Activated B cell treated with CpG ODN at 0.5 μM for 24 hours (primary cell): ENCODE measurements at places on chromosomes 13 and 19. TPM values are rescaled to one million over a fixed set of nuclear protein-coding genes. Genes with fewer than 3 reads are reported as not detected.

GRCh38 chr19:49687566-49688316 is 1.7 kb upstream of the ADM5 start:
- no peak overlapping the region for H3K4me3 ChIP-seq
- peaks cover 25% of the 10 kb centered on the region for H3K4me1 ChIP-seq
- DNase-seq = no peak
- H3K27me3 ChIP-seq = peaks cover 16% of the 10 kb centered on the region

DNA sequence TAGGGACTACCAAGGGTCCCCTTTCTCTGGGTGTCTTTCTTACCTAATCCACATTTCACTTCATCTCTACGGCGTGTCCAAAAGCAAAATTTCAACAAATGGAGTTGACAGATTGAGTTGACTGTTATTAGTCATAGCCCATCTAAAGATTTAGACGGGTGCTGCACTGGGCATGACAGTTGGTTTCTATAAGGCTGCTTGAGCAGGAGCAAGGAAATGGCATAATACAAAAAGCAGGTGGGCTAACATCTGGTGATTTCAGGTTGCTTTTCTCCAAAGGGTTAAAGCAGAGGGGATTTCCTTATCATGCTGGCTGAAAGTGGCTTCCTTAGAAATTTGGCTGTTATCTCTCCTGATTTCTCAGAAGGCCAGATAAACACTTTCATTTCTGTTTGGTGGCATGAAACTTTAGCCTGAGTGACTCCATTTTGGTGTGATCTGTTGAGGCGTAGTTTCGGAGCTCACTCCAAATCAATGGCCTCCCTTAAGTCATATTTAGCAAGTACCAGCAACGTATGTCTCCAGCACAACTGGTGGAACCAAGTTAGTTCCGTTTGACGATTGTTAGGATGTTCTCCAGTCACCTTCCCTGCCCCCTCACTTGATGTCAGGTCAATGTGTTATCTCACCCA is 440.4 kb downstream of the FGF9 start:
- no peak for DNase-seq
- no peaks in the 10 kb centered on the region for H3K27me3 ChIP-seq
- H3K27ac ChIP-seq = no peak overlapping the region
- H3K4me3 ChIP-seq = no peak overlapping the region
- H3K4me1 ChIP-seq = peaks cover 46% of the 10 kb centered on the region

GRCh38 chr19:46698395-46699321 is 18.3 kb downstream of the PRKD2 start:
- H3K36me3 ChIP-seq = peaks cover 82% of the 10 kb centered on the region
- no peaks in the 10 kb centered on the region for H3K27me3 ChIP-seq
- no peak overlapping the region for H3K27ac ChIP-seq
- H3K4me1 ChIP-seq = no peaks in the 10 kb centered on the region
- no peak overlapping the region for H3K4me3 ChIP-seq

The CGB8 gene
- not detected in 2 replicates for total RNA-seq
